ENCODE measurements at places on chromosomes 4 and X. TPM values are rescaled to one million over a fixed set of nuclear protein-coding genes. Genes with fewer than 3 reads are reported as not detected.
A peak's percentile ranks its signal among the peaks of the same experiment; 100 is the strongest.

DNA sequence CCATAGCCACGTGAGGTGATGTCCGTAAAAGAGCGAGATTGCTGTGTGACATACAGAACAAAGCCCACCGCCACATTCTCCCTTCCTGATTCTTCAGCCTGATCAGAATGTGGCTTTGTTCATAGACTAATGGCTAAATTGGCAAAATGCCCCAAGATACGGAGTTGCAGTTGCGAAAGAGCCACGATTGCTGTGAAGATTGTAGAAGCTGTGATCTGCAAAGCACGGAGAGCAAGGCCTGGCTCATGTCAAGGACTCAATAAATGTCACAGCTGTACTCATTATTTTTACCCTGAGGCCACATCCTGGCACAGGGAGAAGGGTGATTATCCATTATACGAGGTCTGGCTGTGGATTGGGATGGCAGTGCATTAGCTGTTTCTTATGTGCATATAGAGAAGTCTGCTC, 34.2 kb downstream of the ARSD start:
- peak; percentile 49 for DNase-seq

DNA sequence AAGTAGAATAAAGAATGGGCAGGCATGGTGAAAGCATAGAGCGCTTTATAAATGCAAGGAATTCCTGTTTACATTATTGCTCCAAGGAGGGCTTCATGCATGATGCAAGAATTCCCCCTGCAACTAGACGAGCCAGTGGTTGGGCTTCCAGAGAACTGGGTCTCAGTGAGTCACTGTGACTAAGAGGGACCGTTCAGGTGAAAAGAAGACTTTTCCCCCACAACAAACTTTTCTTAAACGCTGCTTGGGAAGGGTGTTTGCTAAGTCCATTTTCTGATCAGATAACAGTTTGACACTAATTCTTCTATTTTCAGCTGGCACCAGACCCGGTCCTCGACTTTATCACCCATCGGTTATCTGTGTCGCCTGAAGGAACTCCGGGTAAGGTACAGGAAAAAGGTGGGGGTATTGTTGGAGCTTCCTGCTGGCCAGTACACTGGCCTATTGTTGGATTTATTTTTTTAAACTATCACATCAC, 40.1 kb downstream of the LDB2 start:
- no peak for DNase-seq

The TCP11X2 gene
- 2.2 TPM for polyA plus RNA-seq

DNA sequence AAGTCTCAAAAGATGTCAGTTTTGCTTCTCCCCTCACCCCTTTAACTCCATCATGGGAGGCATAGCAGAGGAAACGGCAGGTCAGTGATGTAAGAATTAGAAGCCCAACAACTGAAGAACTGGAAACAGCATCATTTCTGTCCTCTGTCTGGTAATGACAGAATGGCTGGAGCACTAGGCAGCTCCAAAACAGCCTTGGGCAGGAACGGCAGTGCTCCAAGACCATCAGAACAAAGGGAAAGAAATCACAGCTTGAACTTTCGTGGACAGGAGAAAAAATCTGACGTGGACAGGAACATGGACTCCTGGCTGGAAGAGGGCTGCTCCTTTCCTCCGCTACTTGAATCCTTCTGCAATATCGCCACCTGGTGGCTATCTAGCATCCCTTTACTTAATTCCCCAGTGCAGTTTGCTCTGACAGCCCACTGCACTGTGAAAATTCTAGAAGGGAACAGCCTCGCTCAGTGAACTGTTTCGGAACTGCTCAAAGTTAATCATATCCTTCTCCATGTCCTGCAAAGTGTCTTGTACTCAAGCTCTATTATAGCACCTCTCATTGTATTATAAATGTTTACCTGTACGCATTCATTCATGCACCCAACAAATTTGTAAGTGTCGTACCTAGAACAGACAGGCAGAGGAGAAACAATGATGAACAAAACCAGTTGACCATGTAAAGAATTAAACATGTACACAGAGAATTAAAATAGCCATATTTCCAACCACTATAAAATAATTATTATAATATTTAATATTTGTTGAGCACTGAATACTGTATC, 20.4 kb downstream of the SLC25A53 start:
- DNase-seq = peak; percentile 94

GRCh38 chr4:186202490-186203140, 11.2 kb downstream of the CYP4V2 start:
- no peak for DNase-seq

The CCSER1 gene
- polyA plus RNA-seq = 0.48 TPM

DNA sequence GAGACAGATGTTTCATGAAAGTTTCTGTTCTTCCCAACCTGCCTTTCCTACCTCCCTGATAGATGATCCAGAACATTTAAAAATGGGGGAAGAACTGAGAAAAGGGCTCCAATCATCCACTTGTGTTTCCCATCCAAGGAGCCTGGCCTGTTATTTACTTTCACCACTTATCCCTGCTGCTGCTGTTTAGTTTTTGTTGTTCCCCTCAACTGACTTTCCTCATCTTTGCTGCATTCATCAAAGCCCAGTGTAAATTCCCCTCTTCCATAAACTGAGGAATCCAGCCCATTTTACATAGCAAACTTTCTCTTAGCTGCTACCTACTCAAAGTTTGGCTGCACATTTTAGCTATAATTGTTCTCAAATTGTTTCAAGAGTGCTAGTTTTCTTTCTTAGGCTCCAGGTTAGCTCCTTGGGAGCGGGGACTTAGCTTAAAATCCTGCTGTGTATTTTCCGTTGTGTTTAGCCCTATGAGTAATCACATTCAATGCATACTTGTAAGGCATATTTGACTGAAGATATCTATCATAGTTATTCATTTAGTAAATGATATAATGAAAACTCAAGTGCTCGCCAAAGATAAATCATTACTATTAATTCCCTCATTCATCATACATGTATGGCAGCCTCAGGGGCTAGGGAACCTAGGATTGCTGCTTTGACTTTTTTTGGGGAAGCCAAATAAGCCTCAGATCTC, 1.4 kb upstream of the PTPN13 start:
- no peak for DNase-seq

GRCh38 chr4:128574706-128575105, 234.8 kb upstream of the JADE1 start:
- peak; percentile 17 for DNase-seq

Data from brain (organoid and tissue), 16 donors.